ENCODE measurements at places on chromosomes 2 and 18. TPM values are rescaled to one million over a fixed set of nuclear protein-coding genes. Genes with fewer than 3 reads are reported as not detected.

GRCh38 chr2:37798315-37799005 lies 126.6 kb upstream of the RMDN2 start:
- peaks cover 65% of the 10 kb centered on the region for H3K4me1 ChIP-seq
- H3K27ac ChIP-seq, result no peak overlapping the region
- H3K36me3 ChIP-seq, result no peaks in the 10 kb centered on the region

GRCh38 chr2:159046966-159047365 lies 78.5 kb downstream of the TANC1 start:
- no peak for DNase-seq
- no peak overlapping the region for H3K4me3 ChIP-seq
- H3K36me3 ChIP-seq, result no peaks in the 10 kb centered on the region
- H3K27me3 ChIP-seq, result no peaks in the 10 kb centered on the region

GRCh38 chr2:157376041-157376440 lies 50.4 kb upstream of the ERMN start:
- H3K4me3 ChIP-seq, result no peak overlapping the region
- no peaks in the 10 kb centered on the region for H3K27me3 ChIP-seq
- no peaks in the 10 kb centered on the region for H3K4me1 ChIP-seq
- no peaks in the 10 kb centered on the region for H3K36me3 ChIP-seq

- H3K27ac ChIP-seq, result peak overlapping the region; percentile 89
- H3K36me3 ChIP-seq, result peaks cover 34% of the 10 kb centered on the region
- peaks cover 29% of the 10 kb centered on the region for H3K4me1 ChIP-seq
These were observed 15.9 kb downstream of the C2orf74 start for GRCh38 chr2:61177727-61178549.

GRCh38 chr2:171837736-171838135 lies 56.3 kb downstream of the SLC25A12 start:
- DNase-seq, result no peak
- H3K36me3 ChIP-seq, result peaks cover 44% of the 10 kb centered on the region
- H3K4me3 ChIP-seq, result no peak overlapping the region
- H3K4me1 ChIP-seq, result no peaks in the 10 kb centered on the region

GRCh38 chr2:198127627-198128026 lies 323.2 kb downstream of the PLCL1 start:
- peak; percentile 7 for DNase-seq
- no peaks in the 10 kb centered on the region for H3K36me3 ChIP-seq
- no peaks in the 10 kb centered on the region for H3K4me1 ChIP-seq
- H3K27ac ChIP-seq, result no peak overlapping the region
- H3K27me3 ChIP-seq, result no peaks in the 10 kb centered on the region

GRCh38 chr18:53698907-53699306 lies 525.6 kb downstream of the MBD2 start:
- no peak overlapping the region for H3K4me3 ChIP-seq
- H3K36me3 ChIP-seq, result no peaks in the 10 kb centered on the region
- H3K27me3 ChIP-seq, result no peaks in the 10 kb centered on the region

GRCh38 chr2:239890206-239890746 lies 134.9 kb downstream of the NDUFA10 start:
- no peak overlapping the region for H3K27ac ChIP-seq
- no peaks in the 10 kb centered on the region for H3K4me1 ChIP-seq
- no peak for DNase-seq
- H3K36me3 ChIP-seq, result no peaks in the 10 kb centered on the region
- H3K4me3 ChIP-seq, result no peak overlapping the region

DNA sequence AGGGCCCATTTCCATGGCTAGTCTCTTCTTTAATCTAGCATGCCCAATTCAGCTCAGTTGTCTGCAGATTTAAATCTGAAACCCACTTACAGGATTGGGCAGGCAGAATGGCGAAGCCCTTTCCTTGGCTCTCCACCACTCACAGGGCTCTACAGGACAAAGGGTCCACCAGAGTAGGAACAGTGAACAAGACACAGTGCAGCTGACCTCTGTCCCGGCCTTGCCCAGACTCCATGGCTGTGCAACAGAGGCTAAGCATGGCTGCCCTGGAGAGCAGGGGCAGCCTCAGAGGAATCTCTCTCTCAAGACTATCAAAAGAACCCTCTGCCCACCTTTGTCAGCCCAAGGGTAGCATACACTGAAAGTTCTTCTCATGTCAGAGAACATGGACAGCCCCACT lies 9.7 kb upstream of the ATP6V1B1 start:
- no peak overlapping the region for H3K4me3 ChIP-seq
- H3K4me1 ChIP-seq, result no peaks in the 10 kb centered on the region
- no peak overlapping the region for H3K27ac ChIP-seq
- no peaks in the 10 kb centered on the region for H3K27me3 ChIP-seq
- no peak for DNase-seq
- no peaks in the 10 kb centered on the region for H3K36me3 ChIP-seq

GRCh38 chr2:51812138-51812866 lies 780.4 kb upstream of the NRXN1 start:
- H3K27ac ChIP-seq, result no peak overlapping the region
- H3K4me1 ChIP-seq, result peaks cover 7% of the 10 kb centered on the region
- H3K36me3 ChIP-seq, result no peaks in the 10 kb centered on the region
- DNase-seq, result no peak
- H3K27me3 ChIP-seq, result no peaks in the 10 kb centered on the region
- no peak overlapping the region for H3K4me3 ChIP-seq

- no peak overlapping the region for H3K4me3 ChIP-seq
- peaks cover 16% of the 10 kb centered on the region for H3K27me3 ChIP-seq
- no peak for DNase-seq
- no peaks in the 10 kb centered on the region for H3K4me1 ChIP-seq
- no peak overlapping the region for H3K27ac ChIP-seq
- no peaks in the 10 kb centered on the region for H3K36me3 ChIP-seq
These were observed 874.9 kb downstream of the RNF144A start for GRCh38 chr2:7792031-7792651.

GRCh38 chr2:135991861-135992260 lies 6.4 kb upstream of the DARS1 start:
- H3K27me3 ChIP-seq, result no peaks in the 10 kb centered on the region
- no peaks in the 10 kb centered on the region for H3K4me1 ChIP-seq
- no peaks in the 10 kb centered on the region for H3K36me3 ChIP-seq
- no peak overlapping the region for H3K27ac ChIP-seq
- DNase-seq, result no peak
- H3K4me3 ChIP-seq, result no peak overlapping the region

GRCh38 chr2:120390381-120391055 lies 44.6 kb downstream of the INHBB start:
- peaks cover 6% of the 10 kb centered on the region for H3K4me1 ChIP-seq
- no peaks in the 10 kb centered on the region for H3K27me3 ChIP-seq
- H3K4me3 ChIP-seq, result no peak overlapping the region

DNA sequence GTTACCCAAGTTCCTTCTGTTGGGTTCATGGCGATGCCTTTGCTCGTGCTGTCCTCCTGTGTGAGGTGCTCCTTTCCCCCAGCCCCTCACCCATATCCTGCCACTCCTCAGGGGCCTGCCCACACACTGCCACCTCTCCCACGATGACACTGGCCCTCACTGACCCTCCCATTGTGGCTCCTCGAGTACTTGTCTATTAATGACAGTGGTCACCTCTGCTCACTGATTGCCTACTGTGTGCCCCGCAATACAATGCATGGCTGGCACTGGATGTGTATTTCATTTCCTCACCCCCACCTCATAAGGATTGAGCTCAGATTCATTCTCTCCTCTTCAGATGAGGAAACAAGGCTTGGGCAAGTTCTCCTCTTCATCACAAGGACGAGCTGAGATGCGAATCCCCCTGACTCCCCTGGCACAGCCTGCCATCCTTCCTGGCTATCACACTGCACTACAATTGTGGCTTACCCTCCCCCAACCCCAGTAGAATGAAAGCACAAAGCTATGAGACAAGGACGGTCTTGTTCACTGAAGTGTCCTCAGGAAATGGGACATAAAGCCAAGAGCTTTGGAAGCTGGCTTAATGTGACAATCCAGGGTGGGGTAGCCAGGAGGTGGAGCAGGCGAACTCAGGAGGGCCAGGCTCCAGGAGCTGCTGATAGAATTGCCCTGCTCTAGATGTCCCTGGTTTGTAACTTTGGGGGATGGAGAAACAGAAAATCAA lies 93.9 kb upstream of the RAB12 start:
- no peaks in the 10 kb centered on the region for H3K4me1 ChIP-seq
- peaks cover 38% of the 10 kb centered on the region for H3K27me3 ChIP-seq
- no peak overlapping the region for H3K27ac ChIP-seq
- no peaks in the 10 kb centered on the region for H3K36me3 ChIP-seq
- no peak for DNase-seq
- H3K4me3 ChIP-seq, result no peak overlapping the region

GRCh38 chr2:123040506-123040905 lies 984.6 kb upstream of the CNTNAP5 start:
- H3K27me3 ChIP-seq, result no peaks in the 10 kb centered on the region
- DNase-seq, result no peak
- 0 out of 2 replicates have a peak, but pooled peaks cover 6% of the 10 kb centered on the region for H3K4me1 ChIP-seq
- H3K27ac ChIP-seq, result no peak overlapping the region
- no peaks in the 10 kb centered on the region for H3K36me3 ChIP-seq
- no peak overlapping the region for H3K4me3 ChIP-seq

GRCh38 chr18:34649080-34649479 lies 61.0 kb upstream of the DTNA start:
- H3K27me3 ChIP-seq, result no peaks in the 10 kb centered on the region
- no peaks in the 10 kb centered on the region for H3K36me3 ChIP-seq
- no peaks in the 10 kb centered on the region for H3K4me1 ChIP-seq
- no peak overlapping the region for H3K4me3 ChIP-seq
- H3K27ac ChIP-seq, result no peak overlapping the region

GRCh38 chr2:35228584-35228983 lies 1127.0 kb upstream of the CRIM1 start:
- DNase-seq, result no peak
- no peak overlapping the region for H3K4me3 ChIP-seq
- no peaks in the 10 kb centered on the region for H3K4me1 ChIP-seq
- H3K27me3 ChIP-seq, result no peaks in the 10 kb centered on the region

GRCh38 chr2:166074430-166074829 lies 53.4 kb downstream of the SCN1A start:
- H3K4me3 ChIP-seq, result no peak overlapping the region
- no peak for DNase-seq
- H3K36me3 ChIP-seq, result no peaks in the 10 kb centered on the region
- no peak overlapping the region for H3K27ac ChIP-seq
- no peaks in the 10 kb centered on the region for H3K27me3 ChIP-seq
- H3K4me1 ChIP-seq, result no peaks in the 10 kb centered on the region

DNA sequence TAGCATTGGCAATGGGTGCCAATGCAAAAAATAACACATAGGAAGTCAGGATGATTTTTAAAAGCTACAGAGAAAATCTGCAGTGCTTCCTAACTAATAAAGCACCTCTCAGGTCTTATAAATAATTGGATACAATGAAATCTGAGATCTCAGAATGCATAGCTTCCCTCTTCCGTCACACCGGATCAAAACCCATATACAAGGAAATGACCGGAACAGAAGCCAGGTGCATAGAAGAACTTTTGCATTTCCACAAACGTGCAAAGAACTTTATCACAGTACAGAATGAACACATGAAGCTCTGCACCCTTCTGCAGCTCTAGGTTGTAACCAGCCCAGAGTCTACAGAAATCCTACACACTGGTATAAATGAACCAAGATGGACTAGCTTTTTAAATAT lies 145.4 kb downstream of the TCF4 start:
- no peaks in the 10 kb centered on the region for H3K36me3 ChIP-seq
- no peaks in the 10 kb centered on the region for H3K4me1 ChIP-seq
- H3K27ac ChIP-seq, result no peak overlapping the region

DNA sequence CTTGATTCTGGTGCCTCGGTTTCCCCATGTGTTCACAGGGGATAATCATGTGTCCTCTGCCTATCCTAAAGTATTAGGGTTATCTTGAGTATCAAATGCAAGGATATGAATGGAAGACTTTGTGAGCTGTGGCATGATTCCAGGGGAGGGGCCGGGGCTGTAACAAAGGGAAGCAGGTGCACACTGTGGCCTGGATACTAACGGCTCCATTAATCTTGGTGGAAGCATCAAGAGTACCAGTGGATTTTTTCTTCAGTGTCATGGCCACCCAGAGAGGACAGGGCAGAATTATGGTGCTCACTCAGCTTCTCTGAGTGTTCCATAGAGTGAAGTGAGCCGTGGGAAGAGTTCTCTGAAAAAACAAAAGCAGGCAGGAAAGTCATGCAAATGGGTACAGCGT lies 320.1 kb downstream of the ALK start:
- H3K27me3 ChIP-seq, result peaks cover 10% of the 10 kb centered on the region
- no peak overlapping the region for H3K4me3 ChIP-seq
- H3K4me1 ChIP-seq, result no peaks in the 10 kb centered on the region
- DNase-seq, result no peak
- H3K36me3 ChIP-seq, result no peaks in the 10 kb centered on the region
- no peak overlapping the region for H3K27ac ChIP-seq

- H3K27me3 ChIP-seq, result no peaks in the 10 kb centered on the region
- no peaks in the 10 kb centered on the region for H3K36me3 ChIP-seq
- H3K27ac ChIP-seq, result no peak overlapping the region
These were observed 53.3 kb downstream of the ZNF236 start for GRCh38 chr18:76875390-76876325.

DNA sequence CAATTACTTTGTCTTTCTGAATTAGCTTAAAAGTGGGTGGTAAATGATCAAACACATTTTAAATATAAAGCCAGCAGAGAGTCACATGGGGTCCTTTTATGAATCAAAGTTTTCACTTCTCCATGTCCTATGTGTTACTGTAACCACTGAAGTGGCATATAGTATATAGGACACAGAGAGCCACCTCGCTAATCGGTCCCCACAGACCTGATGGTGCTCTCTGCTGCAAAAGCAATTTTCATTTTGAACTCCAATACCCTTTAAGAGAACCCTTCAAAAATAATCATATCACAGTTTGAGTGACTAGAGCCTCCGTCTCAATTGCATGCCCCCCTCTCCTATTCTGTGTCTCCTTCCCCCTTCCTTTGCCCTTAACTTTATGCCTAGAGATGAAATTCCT lies 272.8 kb downstream of the ERBB4 start:
- H3K27ac ChIP-seq, result no peak overlapping the region
- no peaks in the 10 kb centered on the region for H3K27me3 ChIP-seq
- DNase-seq, result no peak
- no peak overlapping the region for H3K4me3 ChIP-seq
- no peaks in the 10 kb centered on the region for H3K36me3 ChIP-seq

The GKN2 gene
- total RNA-seq, result not detected

The MOCOS gene
- 30.4 TPM for total RNA-seq

The WDR75 gene
- total RNA-seq, result 27.5 TPM

The UGT1A10 gene
- not detected for total RNA-seq

The ACADL gene
- total RNA-seq, result 0.24 TPM

The RETREG2 gene
- total RNA-seq, result 84.4 TPM

The SERPINB13 gene
- total RNA-seq, result not detected

The DGUOK gene
- 78.7 TPM for total RNA-seq

The FAM110C gene
- total RNA-seq, result 21.1 TPM

The TEKT4 gene
- total RNA-seq, result 0.15 TPM

Data from PC-9 (cell line).